ENCODE measurements at places on chromosomes 7 and 10. TPM values are rescaled to one million over a fixed set of nuclear protein-coding genes. Genes with fewer than 3 reads are reported as not detected.

DNA sequence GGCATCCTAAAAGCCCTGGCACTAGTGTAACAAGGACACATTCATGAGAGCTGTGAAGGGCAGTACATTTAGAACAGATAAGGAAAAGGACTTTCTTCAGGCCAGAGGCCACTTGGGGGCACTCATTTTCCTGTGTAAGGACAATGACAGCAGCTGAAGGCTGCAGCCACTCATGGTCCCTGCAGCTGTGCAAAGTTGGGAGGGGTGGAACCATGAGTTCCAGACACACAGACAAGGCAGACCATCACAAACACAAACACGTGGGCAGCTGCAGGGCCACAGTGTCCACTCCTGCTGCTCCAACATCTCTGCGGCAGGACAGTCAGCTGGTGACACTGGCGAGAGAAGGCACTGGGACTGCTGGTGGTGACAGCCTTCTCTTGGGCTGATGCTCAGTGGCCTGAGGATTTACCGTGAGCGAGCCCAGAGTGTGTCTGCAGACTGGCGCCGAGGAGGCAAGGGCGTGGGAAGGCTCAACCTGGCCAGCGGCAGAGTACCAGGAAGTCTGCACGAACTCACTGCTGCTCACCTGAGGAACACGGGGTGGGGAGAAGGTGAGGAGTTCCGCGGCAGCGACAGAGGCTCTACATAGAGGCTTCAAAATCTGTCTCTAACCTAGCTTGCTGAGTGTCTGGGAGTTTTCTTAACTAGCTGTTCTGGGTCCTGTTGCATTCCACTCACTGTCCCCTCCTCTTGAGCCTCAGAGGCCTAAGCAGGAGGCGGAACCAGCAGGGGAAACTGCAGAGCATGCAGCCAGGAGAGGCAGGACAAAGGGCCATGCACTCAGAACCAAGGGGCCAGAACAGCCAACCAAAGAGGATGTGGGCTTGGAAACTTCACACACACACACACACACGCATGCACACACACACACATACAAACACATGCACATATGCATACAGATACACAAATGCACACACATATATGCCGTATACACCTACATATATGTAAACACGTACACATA lies 76.5 kb upstream of the DDC start:
- DNase-seq, result no peak

Gene IFIT1B
- 0.53 TPM for polyA plus RNA-seq

DNA sequence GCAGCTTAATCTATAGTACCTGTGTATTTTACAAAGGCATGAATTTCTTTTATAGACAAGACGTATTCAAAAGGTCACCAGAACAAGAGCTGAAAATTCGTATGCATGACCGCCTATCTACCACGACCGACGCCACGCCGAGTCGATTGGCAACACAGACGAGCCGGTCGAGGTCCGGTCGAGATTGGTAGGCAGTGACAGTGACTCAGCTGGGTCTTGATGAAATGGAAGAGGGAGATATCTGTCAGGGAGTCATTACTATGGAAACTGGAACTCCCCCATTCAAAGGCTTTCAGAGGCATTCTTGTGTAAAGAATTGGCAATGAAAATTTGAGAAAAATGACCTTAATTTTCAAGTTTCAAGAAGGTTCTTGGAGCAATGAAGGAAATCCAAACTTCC lies 2.1 kb downstream of the ATP5MK start:
- no peak for DNase-seq

- DNase-seq, result no peak
These were observed 94.3 kb upstream of the ADO start for GRCh38 chr10:62710182-62710581.

DNA sequence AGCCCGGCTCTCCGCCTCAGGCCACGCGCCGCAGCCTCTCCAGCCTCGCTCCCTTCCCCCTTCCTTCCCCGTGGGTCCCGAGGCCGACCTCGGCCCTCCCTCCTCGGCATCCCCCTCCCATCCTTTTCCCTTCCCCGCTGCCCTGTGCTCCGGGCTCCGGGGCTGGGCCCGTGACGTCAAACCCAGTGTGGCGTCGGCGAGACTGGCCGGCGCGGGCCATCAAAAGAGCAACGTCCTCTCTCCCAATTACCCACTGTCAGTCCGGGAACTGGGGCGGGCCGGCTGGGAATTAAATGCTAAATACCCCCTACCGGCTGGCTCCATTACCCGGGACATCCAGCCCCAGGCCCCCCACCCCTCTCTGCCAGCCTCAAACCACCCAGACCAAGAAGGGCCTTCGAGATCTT lies 2.6 kb upstream of the GATA3 start:
- no peak for DNase-seq

Gene SHLD2
- polyA plus RNA-seq, result 18.9 TPM

- no peak for DNase-seq
These were observed 49.9 kb downstream of the CHST15 start for GRCh38 chr10:124043310-124044142.

DNA sequence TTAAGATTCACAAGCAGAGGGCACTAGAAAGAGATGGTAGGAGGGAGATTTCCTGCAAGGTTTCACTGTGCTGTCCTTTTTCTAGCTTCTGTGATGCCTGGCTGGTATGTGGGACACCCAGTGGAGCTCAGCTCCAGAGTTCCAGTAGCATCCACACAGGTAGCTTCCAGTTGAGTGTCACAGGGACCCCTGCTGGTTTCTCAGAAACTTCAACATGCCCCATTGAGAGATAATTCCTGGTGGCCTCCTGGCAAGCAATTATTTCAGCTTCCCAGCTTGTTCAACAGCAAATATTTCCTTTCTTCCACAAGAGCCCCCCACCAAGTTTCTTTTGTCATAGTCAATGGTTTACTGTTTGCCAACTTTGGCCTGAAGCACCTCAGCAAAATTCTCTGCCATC lies 858.7 kb downstream of the REEP3 start:
- no peak for DNase-seq

DNA sequence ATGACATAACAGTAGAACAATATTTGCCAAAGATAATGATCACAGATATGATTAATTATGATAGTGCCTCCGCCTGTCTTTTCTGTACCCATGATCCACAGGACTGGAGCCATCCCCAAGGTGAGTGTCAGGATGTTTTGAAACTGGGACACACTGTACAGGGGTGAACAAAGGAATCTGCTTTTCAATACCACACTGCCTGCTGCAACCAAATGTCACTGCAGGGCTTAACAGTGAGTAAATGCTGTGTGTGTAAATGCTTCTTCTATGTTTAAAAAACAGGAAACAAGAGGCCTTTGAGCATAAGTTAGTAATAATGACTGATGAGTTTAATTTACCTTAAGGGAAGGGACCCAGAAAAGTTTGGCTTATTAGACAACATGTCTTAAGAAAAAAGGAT lies 65.2 kb downstream of the HBP1 start:
- DNase-seq, result no peak

- no peak for DNase-seq
These were observed 12.8 kb downstream of the ANKRD22 start for GRCh38 chr10:88838766-88839350.

DNA sequence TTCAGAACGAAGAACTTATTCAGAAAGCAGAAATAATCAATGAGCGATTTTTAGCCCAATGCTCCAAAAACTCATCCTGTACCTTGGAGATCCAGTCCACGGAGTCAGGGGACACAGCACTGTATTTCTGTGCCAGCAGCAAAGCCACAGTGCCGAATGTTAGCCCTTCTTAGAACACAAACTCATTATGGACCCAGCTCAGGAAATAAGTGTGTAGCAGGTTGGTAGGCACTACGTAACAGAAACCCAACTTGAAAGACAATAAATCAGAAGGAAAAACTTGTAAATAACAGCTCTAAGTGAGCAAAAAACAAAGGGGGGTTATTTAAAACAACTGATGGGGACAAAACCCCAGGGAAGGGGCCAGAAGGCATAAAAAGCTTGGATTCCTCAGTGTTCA lies 112.0 kb upstream of the PRSS1 start:
- DNase-seq, result no peak

GRCh38 chr10:118704711-118705110 lies 50.1 kb downstream of the CACUL1 start:
- no peak for DNase-seq

All from forelimb muscle (tissue), 1 donor.